ENCODE measurements at places on chromosomes 13 and 19.

GRCh38 chr13:80778297-80778696, 437.4 kb upstream of the SPRY2 start:
- DNase-seq, result no peak

GRCh38 chr19:49884760-49885159, 7.3 kb downstream of the TBC1D17 start:
- DNase-seq, result no peak

- DNase-seq, result no peak
Observed at GRCh38 chr19:1648459-1648849, 4.0 kb downstream of the TCF3 start.

DNA sequence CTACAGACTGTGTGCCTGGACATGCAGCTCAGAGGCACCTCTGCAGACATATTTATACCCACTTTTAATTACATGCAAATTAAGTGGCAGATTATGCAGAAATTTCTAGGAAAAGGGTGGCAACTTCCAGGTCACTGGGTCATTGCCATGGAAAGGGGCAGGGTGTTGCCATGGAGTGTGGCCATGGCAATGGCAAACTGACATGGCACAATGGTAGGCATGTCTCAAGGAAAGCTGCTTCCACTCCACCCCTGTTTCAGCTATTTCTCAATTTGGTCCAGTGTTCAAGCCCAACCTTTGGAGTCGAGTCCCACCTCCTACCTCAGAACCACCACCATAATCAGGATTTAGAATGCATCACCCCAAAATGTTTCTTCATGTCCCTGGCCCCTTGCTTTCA, 170.7 kb upstream of the TSHZ3 start:
- DNase-seq, result no peak

Data from activated naive CD4-positive, alpha-beta T cell treated with anti-CD3 and anti-CD28 coated beads for 36 hours (primary cell).